Activated T-cell treated with anti-CD3 and anti-CD28 coated beads, Interleukin-2, amount 50 U/mL, for 24 hours (primary cell): ENCODE measurements at places on chromosomes 12 and 14.

DNA sequence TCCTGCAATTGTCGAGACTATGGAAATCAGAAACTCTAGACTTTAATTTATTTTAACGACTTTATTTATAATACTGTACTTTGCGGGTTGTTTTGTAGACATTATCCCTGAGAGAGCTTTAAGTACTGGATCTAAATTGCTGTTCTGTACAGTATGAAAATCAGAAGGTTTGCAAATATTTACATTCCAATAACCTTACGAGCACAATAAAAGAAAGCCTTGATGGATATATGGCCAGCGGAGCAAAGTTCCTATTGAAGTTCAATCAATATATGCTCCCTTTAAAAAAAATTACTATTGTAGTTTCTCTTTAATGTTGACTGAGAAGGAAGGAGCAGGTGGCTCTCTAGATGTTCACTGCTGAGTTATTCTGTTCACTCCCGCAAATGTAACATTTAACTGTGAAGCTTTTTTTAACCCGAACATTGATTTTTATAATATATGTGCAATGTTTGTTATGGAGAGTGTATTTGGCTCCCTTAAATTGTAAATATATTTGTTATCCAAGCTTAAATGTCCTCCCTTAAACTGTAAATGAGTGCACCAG lies 235.3 kb downstream of the PLCZ1 start:
- no peaks in the 10 kb centered on the region for H3K36me3 ChIP-seq
- H3K4me1 ChIP-seq = no peaks in the 10 kb centered on the region
- H3K4me3 ChIP-seq = no peak overlapping the region
- H3K27ac ChIP-seq = no peak overlapping the region

GRCh38 chr12:129127771-129128170 lies 274.5 kb downstream of the GLT1D1 start:
- DNase-seq = no peak
- H3K27ac ChIP-seq = no peak overlapping the region
- no peaks in the 10 kb centered on the region for H3K27me3 ChIP-seq
- no peaks in the 10 kb centered on the region for H3K4me1 ChIP-seq

DNA sequence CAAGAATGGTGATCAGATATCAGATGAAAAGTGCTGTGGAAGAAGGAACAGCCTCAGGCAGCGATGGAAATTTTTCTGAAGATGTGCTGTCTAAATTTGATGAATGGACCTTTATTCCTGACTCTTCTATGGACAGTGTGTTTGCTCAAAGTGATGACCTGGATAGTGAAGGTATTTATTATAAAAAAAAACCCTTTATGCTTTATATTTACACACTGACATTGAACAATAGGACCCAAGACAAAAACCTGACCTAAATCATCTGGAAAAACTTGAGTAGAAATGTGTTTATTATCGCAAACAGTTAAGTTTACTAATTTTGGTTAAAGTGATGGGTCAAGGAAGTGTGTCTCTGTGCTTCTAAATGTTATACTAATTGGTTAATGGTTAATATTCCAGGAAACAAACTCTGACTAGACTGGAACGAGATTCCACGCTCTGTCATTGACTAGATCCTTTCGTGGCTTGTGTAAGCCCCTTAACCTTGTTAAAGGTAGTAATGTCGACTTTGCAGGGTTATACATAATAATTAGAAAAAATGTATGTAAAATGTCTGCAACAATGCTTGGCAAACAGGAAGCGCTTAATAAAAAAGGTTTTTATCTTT lies 62.7 kb downstream of the LRRK2 start:
- no peaks in the 10 kb centered on the region for H3K27me3 ChIP-seq
- no peaks in the 10 kb centered on the region for H3K4me1 ChIP-seq
- H3K27ac ChIP-seq = no peak overlapping the region
- H3K4me3 ChIP-seq = no peak overlapping the region
- DNase-seq = no peak
- no peaks in the 10 kb centered on the region for H3K36me3 ChIP-seq

- no peak for DNase-seq
- H3K27ac ChIP-seq = peak within 1 kb of the TSS; percentile 66
- peaks cover 13% of the 10 kb centered on the region for H3K4me1 ChIP-seq
Observed at GRCh38 chr12:10409392-10409791, at the start of gene KLRC4. TSS of gene KLRC4 (minus strand) at chr12:10409757. CDS start at chr12:10409575, 182 bp downstream.

DNA sequence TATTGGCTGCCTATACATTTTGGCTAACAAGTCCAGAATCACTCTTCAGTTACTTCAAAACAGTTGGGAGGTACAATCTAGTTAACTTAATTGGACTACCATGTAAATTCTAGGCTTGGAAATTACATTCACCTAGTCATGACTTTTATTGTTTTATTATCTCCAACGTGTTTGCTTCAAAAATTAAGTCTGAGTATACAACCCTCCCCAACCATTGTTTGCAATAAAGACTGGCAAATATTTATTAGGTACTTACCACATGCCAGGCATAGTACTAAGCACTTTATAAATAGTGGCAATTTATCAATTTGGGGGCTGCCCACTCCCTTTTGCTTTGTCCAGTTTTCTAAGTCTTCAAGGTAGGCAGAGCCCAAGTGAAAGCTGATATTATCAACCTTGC lies 30.3 kb downstream of the TXNDC16 start:
- no peaks in the 10 kb centered on the region for H3K36me3 ChIP-seq
- H3K27me3 ChIP-seq = no peaks in the 10 kb centered on the region
- no peak overlapping the region for H3K4me3 ChIP-seq

DNA sequence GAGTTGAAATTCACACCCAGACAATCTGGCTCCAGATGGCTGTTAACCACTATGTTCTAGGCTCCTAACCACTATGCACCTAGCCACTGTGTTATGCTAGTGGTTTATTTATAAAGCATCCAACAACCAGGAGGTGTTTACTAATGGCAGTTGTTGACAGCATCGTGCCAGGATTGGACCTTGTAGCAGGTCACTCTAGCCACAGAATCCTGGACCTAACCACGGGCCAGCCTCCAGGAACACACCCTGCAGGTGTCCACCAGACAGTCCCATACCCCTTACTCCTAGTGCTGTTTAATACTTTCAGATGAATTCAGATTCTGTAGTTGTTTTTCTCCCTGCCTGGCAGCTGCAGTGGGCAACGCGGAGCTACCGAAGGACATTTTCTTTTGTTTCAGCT lies 109.4 kb upstream of the MYL2 start:
- no peak for DNase-seq
- H3K4me1 ChIP-seq = peaks cover 2% of the 10 kb centered on the region
- no peak overlapping the region for H3K4me3 ChIP-seq

- DNase-seq = no peak
- H3K36me3 ChIP-seq = no peaks in the 10 kb centered on the region
- H3K4me3 ChIP-seq = no peak overlapping the region
- no peak overlapping the region for H3K27ac ChIP-seq
- peaks cover 7% of the 10 kb centered on the region for H3K27me3 ChIP-seq
- H3K4me1 ChIP-seq = no peaks in the 10 kb centered on the region
Observed at GRCh38 chr12:3527736-3528135, 36.7 kb downstream of the PRMT8 start.

GRCh38 chr12:98745578-98746391 lies 100.7 kb downstream of the APAF1 start:
- H3K36me3 ChIP-seq = no peaks in the 10 kb centered on the region
- peak overlapping the region; percentile 72 for H3K4me3 ChIP-seq
- peak; percentile 53 for DNase-seq
- peak overlapping the region; percentile 56 for H3K27ac ChIP-seq
- H3K4me1 ChIP-seq = peaks cover 37% of the 10 kb centered on the region
- H3K27me3 ChIP-seq = peaks cover 45% of the 10 kb centered on the region

- no peaks in the 10 kb centered on the region for H3K36me3 ChIP-seq
- peaks cover 16% of the 10 kb centered on the region for H3K4me1 ChIP-seq
- H3K27ac ChIP-seq = no peak overlapping the region
- no peak overlapping the region for H3K4me3 ChIP-seq
Observed at GRCh38 chr14:97268097-97268496, 470.9 kb downstream of the VRK1 start.

GRCh38 chr14:81085596-81085995 lies 130.2 kb downstream of the TSHR start:
- no peak overlapping the region for H3K27ac ChIP-seq
- no peaks in the 10 kb centered on the region for H3K36me3 ChIP-seq
- H3K27me3 ChIP-seq = no peaks in the 10 kb centered on the region
- H3K4me3 ChIP-seq = no peak overlapping the region
- H3K4me1 ChIP-seq = no peaks in the 10 kb centered on the region

DNA sequence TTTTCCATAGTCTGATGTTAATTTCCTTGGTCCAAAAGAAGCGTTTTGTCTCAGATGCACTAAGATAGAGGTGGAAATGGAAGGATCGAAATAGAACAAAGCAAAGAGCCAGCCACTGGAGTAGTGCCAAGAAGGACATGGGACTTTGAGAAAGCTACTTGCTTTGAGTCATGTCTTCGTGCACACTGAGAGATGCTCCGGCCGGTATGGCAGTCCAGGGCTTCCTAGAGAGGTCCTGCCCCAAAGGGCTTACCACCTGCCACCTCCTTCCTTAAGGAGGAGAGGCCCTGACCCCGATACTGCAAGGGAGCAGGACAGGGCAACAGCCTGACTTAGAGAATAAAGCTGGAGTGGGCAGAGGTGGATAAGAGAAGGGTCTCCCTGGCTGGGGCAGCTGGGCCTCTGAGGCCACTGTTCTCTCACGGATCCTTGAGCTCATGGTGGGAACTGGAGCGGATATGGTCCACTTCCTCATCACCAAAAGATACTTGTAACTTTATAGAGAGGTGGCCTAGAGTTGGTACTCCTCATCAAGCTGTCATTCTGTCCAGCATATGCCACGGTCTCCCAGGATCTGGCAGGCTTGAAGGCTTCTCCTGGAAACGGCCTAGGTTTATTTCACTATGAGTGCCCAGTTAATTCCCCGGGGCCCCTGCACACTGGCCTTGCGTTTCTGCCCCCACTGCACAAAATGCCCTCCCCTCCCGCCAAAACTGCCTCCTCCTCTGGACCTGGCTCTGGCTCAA lies 57.4 kb downstream of the FOXN3 start:
- no peak for DNase-seq
- peak overlapping the region; percentile 77 for H3K27ac ChIP-seq
- H3K27me3 ChIP-seq = no peaks in the 10 kb centered on the region
- no peak overlapping the region for H3K4me3 ChIP-seq
- peaks cover 52% of the 10 kb centered on the region for H3K4me1 ChIP-seq

DNA sequence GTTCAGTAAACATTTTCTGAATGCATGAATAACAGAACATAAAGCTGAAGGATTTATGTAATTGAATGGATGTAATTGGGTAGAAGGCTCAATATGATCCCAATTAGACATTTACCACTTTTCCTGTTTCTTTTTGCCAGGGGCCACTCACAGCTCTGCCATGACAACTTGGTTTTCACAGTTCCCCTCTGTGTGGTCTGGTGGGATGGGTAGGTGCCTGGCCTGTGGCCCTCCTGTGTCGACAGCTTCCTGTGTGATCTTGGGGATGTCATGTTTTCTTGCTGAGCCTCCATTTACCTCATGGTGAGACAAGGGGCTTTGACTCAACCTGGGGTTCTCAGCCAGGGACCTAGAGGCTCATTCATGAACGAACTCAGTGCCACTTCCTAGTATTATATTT lies 12.6 kb upstream of the SERPINA10 start:
- no peaks in the 10 kb centered on the region for H3K36me3 ChIP-seq
- no peaks in the 10 kb centered on the region for H3K4me1 ChIP-seq
- H3K27ac ChIP-seq = no peak overlapping the region
- no peak for DNase-seq

- H3K27ac ChIP-seq = no peak overlapping the region
- H3K4me1 ChIP-seq = no peaks in the 10 kb centered on the region
- H3K4me3 ChIP-seq = no peak overlapping the region
- DNase-seq = no peak
- H3K36me3 ChIP-seq = no peaks in the 10 kb centered on the region
- peaks cover 14% of the 10 kb centered on the region for H3K27me3 ChIP-seq
Observed at GRCh38 chr12:90970471-90970870, 15.5 kb upstream of the CCER1 start.

DNA sequence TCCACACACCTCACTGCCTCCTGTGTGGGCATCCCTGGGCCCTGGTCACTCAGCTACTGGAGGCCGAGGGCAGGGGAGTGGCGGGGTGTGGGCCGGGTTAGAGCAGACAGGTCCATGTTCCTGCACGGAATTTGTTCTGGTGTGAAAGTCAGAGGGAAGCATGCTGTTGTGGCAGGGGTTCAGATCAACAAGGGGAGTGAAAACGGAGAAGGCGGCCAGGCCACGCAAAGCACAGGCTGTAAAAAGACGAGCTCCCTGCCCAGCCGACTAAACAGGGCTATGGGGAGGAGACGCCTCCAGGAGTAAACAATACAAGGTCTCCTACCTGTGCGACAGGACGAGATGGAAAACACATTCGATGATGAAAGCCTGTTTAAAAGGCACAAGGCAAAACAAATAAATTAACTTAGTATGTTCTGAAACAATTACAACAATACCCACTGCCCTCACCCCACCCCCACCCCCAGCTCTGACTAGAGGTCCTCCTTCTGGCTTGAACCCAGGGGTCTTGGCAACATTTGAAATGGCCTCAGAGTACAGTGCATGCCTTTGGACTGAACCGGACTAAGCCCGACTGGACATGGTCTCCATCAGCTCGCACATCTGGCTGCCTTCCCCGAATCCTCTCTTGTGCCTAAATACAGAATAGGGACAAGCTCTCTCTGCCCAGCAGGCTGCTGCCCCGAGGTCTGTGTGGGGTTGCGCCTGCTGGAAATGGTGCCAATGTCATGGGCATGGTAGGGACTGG lies 274.9 kb upstream of the DIO3 start:
- DNase-seq = no peak
- peaks cover 68% of the 10 kb centered on the region for H3K27me3 ChIP-seq
- H3K27ac ChIP-seq = no peak overlapping the region
- no peaks in the 10 kb centered on the region for H3K4me1 ChIP-seq
- no peak overlapping the region for H3K4me3 ChIP-seq

DNA sequence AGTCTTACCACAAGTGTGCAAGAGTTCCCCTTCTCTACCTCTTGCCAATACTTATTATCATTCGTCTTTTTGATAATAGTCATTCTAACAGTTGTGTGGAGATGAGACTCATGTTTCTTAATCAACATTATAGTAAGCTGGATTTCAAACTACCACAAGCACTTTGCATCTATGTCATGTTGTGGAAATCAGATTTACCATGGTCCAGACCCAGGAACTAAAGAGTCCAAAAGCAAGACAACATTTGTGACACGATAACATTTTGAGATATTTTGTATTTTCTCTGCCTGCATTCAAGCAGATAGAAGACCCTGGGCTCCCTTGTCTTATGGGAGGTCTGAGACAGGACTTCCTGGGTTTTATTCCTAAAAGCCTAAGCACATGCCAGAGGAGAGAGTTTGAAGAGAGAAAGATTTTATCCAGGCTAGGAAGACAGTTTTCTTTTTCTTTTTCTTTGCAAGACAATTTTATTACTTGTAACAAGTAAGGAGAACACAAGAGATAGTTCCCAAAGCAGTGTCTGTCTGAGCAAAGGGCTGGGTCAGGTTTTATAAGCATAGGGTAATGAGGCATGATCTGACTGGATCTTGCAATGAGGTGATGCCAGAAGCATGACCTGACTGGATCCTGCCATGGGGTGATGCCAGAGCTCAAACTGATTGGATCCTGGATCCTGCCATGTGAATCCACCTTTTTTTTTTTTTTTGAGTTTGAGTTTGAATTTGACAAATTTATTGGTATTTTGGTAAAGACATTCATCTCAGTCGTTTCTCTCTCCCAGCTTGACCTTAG lies 180.5 kb upstream of the HMGA2 start:
- DNase-seq = no peak
- no peak overlapping the region for H3K4me3 ChIP-seq
- peaks cover 23% of the 10 kb centered on the region for H3K27me3 ChIP-seq

GRCh38 chr14:68811171-68811570 lies 18.3 kb upstream of the ZFP36L1 start:
- H3K27ac ChIP-seq = peak overlapping the region; percentile 38
- peaks cover 2% of the 10 kb centered on the region for H3K36me3 ChIP-seq
- H3K27me3 ChIP-seq = no peaks in the 10 kb centered on the region
- DNase-seq = no peak
- no peak overlapping the region for H3K4me3 ChIP-seq

- no peak overlapping the region for H3K27ac ChIP-seq
- peaks cover 60% of the 10 kb centered on the region for H3K36me3 ChIP-seq
- no peak for DNase-seq
- no peaks in the 10 kb centered on the region for H3K27me3 ChIP-seq
- no peak overlapping the region for H3K4me3 ChIP-seq
Observed at GRCh38 chr12:54337280-54337842, 12.4 kb downstream of the COPZ1 start.
